ENCODE measurements at places on chromosomes 4 and X.

DNA sequence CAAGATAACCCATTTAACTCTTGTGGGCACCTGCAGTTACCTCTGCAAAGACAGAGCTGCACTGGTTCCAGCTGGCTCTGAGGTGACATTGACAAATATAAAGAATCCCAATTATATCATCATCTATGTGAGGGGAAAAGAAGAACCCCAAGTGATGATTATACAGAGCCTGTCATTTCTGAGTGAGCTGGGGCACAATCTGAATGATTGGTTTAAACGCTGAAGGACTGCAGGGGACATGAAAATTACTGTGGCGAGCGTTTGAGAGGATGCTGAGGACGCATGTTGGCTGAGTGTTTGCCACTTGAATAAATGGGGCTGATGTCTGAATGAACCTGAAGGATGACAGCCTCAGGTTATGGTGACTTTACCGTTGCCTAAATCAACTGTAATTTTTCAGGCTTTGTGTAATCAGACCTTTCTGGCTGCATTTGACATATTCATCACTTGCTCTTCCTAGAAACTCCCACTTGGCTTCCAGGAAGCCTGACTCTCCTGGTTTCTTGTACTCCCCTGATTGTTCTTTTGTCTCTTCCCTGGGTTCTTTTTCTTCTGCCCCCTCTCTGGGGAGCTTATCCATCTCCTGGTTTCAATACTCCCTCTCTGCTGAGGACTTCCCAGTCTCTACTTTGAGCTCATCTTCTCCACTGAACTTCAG is 4.1 kb upstream of the HSD17B10 start:
- DNase-seq: no peak

DNA sequence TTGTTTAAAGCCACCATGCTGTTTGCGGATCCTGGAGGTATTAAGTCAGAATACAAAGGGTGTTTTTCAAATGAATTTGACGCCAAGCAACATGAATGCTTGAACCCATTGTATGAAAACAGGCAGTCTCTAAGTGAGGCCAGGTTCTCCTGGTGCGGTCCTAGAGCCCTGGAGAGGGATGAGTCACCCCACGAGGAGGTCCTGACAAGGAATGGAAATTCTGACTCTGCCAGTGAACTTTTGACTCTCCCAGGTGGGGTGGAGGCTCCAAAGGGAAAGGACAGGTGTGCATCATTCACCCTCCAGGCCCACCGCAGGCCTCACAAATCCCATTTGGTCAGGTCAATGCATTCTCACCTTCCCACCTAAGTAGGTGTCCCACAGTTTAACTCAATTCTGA is 1.5 kb downstream of the TRIM2 start:
- DNase-seq: no peak

- DNase-seq: no peak
Measured at GRCh38 chr4:102439812-102440211, 61.3 kb upstream of the NFKB1 start.

DNA sequence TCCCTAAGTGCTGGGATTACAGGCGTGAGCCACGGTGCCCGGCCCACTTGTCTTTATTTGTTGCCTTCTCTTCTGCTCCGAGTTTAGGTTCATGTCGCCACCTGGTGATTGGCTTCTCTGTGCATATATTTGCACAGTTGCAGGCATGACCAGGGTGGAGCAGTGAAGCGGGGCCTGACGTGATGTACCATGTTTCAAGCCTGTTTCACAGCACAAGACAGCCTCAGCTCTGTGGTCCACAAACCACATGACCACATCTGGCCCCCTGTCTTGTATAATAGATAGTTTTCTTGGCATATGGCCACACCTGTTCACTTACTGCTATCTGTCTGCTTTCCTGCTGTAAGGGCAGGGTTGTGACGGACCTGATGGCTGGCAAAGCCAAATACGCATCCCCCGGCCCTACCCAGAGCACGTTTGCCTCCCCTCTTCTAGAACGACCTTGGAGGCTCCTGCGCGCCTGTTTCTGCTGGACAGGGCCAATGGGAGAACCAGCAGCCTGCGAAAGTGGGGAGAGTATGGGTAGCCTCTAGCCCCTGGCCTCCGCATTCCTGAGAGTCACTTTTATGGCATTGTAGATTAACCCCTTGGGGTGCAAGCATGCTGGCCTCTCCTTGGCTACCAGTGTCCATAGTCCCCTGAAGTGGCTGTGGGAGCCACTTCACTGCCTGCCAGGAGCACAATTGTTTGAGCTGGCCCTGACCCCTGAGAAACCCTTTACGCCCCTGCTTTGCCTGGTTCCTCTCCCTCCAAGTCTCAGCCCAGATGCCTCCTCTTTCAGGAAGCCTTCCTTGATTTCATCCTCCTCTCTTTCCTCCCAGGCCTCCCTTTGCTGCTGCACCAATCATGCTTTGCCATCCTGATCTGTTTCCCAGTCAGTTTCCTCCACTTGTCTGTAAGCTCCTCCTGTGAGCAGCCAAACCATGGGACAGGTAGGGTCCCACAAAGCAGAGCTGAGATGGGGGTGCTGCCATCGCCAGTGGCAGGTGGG is 6.0 kb upstream of the SH3TC1 start:
- DNase-seq: no peak

- DNase-seq: no peak
Measured at GRCh38 chr4:13891544-13891939, 264.0 kb upstream of the BOD1L1 start.

- DNase-seq: no peak
Measured at GRCh38 chr4:100189820-100190642, at the start of gene DDIT4L. DDIT4L (minus strand) TSS chr4:100190468; CDS start chr4:100189983, 485 bp downstream.
